Frontal cortex (tissue), 4 donors: ENCODE measurements at places on chromosomes 13 and 19. TPM values are rescaled to one million over a fixed set of nuclear protein-coding genes. Genes with fewer than 3 reads are reported as not detected.
A peak's percentile ranks its signal among the peaks of the same experiment; 100 is the strongest.

- DNase-seq = peak; percentile 15
These were observed 2.0 kb upstream of the KLF12 start for GRCh38 chr13:74136084-74136658.

ZNF714 gene
- total RNA-seq = 56.3 TPM

- DNase-seq = no peak
These were observed 112.8 kb downstream of the CRYL1 start for GRCh38 chr13:20412691-20413355.

VSTM1 gene
- not detected for total RNA-seq

ARID3A gene
- 2.4 TPM for total RNA-seq

GRCh38 chr19:47056411-47056810 is 8.0 kb upstream of the TMEM160 start:
- DNase-seq = no peak
